ENCODE measurements at places on chromosomes 2 and 18.

DNA sequence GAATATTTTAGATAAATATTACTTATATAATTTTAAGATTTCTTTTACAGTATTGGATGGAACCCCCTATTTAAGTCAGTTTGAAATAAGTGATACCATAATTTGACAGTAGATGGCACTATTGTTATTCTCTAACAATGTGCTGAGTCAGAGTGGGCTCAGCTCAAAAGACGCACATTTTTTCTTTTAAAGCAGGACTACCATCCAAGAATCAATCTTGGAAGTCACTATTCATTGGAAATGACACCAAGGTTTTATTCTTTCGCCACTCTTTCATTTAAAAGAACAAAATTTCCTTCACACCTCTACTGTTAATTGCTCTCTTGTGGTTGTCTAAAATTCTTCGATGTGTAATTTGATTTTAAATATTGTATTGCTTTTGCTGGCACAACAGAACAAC, 32.6 kb upstream of the SPAG16 start:
- no peak for DNase-seq

GRCh38 chr2:195575879-195576401, 81.1 kb upstream of the SLC39A10 start:
- peak; percentile 20 for DNase-seq

- DNase-seq: no peak
Measured at GRCh38 chr2:199680482-199680881, 170.5 kb downstream of the FTCDNL1 start.

DNA sequence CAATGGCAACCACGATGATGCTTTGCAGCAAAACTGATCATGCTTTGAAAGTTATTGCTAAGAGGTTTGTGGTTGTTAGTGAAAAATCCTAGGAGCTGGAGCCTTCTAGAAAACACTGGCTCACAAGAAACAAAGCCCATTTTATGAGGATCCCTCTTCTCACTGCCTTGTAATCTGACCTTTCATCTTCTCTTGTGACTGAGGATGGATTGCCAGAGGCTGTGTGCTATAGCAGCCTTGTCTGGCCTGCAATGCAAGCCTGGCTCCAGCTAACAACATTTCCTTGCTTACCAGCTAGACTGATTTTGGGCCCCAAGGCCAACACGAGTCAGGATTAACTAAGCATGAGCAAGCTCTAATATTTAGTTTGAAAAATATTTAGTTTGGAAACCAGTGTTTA, 13.1 kb downstream of the PIEZO2 start:
- DNase-seq: no peak

DNA sequence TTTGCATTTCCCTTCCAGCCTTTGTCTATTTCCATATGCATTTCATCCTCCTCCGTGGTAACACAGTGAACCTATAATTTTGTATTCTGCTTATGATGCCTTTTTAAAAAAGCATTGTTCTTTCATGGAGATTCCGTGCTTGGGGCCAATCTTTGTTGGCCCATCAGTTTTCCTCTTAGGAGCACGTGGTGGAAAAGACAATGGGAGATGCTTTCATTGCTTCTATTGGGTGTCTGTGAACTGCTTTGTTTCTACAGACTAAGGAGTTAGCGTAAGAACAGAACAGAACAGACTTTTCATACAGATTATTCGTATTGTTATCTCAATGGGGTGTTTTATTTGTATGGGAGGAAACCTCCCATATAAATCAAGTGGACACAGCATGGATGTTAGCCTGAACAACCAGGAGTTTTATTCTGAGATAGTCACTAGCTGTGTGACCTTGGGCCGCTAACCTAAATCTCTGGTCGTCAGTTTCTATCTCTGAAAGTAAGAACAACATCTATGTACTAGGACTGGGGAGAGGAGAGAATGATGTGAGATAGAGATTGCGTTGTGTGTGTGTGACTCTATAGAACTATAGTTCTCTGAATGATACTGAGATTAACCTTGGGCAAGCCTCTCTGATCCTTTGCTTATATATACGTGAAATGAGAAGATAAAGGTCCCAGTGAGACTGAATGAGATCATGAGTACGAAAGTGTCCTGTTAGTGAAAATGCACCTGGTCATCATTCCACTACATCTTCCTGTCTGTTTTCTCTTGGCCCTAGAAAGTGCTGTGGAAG, 22.9 kb upstream of the YWHAQ start:
- DNase-seq: no peak

DNA sequence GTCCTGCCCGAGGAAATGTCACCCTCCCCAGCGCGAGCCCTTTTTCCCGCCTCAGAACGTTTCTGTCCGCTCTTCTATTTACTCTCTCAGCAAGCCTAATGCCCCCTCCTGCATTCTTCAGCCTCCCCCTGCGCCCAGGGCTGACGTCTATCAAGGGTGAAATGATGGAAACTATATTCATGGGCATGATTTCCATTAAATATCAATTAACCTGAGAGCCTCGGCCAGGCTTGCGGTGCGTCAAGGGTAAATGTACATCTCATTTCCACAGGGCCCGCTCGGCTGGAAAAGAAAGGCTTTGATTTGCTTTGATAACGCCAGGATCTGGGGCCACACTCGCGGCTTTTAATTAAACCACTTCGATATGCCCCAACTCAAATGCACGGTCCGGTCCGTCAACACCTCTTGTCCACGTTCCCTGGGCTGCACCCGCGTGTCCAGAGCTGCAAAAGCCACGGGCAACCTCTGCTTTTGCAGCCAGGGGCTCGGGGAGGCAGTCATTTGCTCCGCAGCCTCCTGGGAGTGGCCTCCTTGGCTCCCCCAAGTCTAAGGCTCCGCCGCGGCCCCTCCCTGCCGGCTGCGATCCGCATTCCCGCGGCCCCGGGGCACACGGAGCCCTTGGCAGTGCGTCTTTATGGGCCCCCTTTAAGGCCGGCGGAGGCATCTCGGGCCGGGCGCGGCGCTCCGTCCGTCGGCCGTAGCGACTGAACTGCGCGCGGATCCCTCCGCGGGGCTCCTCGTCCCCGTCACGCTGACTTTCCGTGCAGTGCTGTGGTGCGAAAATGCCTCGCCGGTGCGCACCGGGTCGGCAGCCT, at the start of gene HOXD8:
Gene HOXD8, plus strand, starts transcription at position 724 of the 815 bp plus-strand sequence. CDS start 662 bp downstream, outside the sequence.
- no peak for DNase-seq

DNA sequence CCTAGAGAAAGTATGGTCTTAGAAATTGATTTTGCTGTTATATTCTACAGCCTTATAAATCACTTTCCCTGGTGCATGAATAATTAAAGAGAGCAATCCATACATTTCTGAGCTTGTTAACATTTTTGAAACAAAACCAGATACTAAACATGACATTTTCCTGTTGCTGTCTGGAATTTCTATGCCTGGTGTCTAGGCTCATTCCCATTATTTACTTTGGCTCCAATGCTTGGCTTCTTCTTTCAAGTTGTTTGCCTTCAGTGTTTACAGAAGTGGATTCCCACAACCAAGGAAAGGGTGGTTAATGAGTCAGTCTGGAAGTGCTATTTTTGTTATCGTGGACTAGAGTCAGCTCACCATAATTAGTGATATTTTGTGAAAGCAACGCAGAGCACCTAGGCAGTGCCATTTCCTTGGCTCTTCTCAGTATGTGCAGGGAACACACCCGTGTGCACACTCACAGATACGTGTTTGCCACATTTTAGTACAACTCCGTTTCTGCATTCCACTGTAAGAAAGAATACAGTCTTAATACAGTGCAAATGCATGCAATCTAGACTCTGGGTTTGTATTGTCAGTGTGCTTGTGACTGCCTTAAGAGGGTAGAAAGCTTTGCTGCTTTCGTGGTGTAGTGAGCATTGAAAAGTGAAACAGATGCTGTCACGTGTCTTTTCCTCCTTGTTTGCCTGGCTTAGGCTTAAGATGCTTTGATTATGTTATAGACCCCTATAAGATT, 185.0 kb upstream of the RASGRP3 start:
- no peak for DNase-seq

DNA sequence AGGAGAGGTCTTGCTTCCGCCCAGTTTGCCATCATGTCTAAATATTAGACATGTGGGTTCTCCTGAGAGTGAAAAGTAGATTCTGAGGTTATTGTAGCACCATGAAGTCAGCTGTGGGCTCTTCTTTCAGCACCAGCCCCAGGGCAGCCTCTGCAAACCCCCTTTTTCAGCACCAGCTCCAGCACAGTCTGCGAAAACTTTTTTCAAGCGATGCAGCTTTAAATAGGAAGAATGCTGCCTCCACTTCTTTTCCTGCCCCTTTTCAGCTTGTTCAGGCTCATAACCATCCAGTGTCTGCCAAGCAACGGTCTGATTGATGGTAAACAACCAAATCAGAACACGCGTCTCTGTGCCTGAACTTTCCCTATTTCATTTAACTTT, at the start of gene COL5A2:
Gene COL5A2, minus strand, starts transcription at position 192 of the 381 bp plus-strand sequence. Its CDS starts 157 bp downstream, at position 35.
- DNase-seq: no peak

DNA sequence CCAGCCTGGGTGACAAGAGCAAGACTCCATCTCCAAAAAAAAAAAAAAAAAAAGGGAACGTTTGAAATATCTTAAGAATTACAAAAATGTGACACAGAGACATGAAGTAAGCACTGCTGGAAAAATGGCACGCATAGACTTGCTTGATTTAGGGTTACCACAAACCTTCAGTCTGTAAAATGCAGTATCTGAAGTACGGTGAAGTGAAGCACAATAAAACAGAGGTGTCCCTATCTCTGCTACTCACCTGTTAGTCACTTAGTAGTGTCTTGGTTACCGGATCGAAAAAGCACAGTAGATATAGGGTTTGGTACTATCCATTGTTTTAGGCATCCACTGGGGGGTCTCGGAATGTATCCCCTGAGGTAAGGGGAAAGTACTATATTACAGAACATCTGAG, 11.6 kb upstream of the GREB1L start:
- no peak for DNase-seq

GRCh38 chr2:218275371-218276072, 5.2 kb downstream of the PNKD start:
- DNase-seq: no peak

DNA sequence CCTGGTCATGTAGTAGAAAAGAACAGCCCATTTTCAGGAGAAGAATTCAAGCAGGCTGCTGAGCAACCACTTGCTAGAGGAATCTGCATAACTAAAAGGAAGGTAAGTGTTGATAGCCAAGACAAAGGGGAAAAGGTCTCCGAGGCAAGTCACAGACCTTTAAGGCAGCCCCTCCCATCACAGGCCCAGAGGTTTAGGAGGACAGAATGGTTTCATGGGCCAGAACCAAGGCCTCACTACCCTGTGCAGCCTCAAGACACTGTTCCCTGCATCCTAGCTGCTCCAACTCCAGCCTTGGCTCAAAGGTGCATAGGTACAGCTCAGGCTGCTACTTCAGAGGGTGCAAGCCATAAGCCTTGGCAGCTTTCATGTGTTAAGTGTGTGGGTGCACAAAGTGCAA, 238.6 kb upstream of the CYP26B1 start:
- no peak for DNase-seq

DNA sequence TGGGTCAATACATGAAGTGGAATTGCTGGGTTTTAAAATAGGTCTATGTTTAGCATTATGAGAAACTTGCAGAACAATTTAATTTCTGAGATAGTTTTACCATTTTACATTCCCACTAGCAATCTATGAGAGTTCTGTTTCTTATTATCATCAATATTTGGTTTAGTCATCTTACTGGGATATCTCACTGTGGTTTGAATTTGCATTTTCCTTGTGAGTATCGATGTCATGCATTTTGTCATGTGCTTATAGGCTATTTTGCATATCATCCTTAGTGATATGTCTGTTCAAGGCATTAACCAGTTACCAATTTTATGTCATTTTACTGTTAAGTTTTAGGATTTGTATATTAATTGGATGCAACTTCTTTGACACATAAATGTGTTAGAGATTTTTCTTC, 204.4 kb downstream of the MCFD2 start:
- no peak for DNase-seq

DNA sequence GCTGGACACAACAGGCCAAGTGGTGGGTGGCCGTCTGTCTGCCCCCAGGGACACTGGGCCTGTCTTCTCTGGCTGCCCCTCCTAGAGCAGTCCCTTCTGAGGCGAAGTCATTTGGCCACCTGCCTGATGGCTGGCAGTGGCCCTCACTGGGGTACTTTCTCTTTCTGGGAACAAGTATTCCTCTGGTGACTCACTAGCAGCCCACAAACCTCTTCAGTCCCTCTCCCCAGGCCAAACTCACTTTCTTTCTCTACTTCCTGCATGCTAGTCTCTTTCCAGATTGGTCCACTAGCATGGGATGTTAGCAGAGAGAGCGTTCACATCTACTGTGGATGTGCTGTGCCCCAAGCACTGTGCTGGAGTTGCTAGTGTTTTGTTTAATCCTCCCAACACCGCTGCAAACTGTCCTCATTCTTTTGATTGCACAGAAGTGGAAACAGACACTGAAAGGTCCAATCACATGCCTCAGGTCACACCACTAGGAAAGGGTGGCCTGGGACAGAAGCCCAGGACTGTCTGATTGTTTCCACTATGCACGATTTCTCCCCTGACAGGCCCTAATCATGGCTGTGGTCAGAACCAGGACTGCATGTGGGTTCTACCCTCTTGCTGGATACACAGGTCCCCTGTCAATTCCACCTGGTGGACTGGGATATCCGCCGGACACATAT, 5.2 kb downstream of the DYSF start:
- DNase-seq: no peak

DNA sequence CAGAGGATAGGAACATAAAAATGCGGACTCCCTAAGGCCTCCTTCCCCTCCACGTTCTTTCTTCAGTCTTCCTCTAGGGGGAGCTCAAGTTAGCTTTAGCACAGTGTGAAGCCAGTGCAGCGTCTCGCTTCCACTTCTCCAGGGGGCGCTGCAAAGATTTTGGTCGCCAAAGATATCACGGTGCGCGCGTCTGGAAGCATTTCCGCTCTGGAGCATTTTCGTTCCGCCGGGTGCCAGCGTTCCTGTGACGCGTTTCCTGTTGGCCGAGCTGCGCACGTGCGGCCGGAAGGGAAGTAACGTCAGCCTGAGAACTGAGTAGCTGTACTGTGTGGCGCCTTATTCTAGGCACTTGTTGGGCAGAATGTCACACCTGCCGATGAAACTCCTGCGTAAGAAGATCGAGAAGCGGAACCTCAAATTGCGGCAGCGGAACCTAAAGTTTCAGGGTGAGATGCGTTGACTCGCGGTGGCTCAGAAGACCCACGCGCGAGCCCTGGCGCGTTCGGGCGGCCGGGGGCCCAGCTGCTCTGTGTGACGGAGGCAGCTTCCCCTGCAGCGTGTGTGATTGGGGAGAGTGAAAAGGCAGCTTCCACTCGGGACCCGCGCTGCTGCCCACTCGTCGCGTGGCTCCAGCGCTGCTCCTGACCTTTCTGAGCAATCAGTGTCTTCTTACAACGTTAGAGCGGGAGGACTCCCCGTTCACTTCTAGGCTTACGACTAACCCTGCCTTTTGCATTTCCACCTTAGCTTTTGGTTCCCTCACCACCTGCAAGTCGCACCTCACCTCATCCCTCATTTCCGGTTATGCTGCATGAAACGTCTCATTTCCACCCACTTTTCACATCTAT, at the start of gene DDX18:
Gene DDX18, plus strand, starts transcription at position 275 of the 848 bp plus-strand sequence. Its CDS starts 87 bp downstream, at position 362.
- peak; percentile 96 for DNase-seq
